Fibroblast of skin of right quadriceps (primary cell): ENCODE measurements at places on chromosomes 1 and 21.

DNA sequence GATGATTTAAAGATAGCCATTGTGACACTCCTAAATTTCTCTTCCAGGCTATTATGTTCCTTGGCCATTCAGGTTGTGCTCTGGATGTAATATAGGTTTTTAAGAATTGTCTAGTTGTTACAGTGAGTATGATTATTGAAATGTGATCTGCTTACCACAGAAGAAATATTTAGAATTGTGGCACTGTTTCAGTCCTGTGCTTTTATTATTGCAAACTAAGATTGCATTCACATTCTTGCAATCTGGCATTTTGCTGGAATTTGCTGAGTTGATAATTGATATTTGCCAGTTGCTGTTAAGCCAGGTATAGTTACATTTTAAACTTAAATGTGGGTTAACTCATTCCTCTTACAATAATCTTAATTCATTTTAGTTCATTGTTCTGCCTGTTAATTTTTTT lies 22.3 kb downstream of the EXO1 start:
- DNase-seq = no peak

GRCh38 chr1:81731989-81732388 lies 68.7 kb upstream of the ADGRL2 start:
- DNase-seq = no peak

- no peak for DNase-seq
These were observed 359.5 kb downstream of the LMO4 start for GRCh38 chr1:87688136-87688535.

DNA sequence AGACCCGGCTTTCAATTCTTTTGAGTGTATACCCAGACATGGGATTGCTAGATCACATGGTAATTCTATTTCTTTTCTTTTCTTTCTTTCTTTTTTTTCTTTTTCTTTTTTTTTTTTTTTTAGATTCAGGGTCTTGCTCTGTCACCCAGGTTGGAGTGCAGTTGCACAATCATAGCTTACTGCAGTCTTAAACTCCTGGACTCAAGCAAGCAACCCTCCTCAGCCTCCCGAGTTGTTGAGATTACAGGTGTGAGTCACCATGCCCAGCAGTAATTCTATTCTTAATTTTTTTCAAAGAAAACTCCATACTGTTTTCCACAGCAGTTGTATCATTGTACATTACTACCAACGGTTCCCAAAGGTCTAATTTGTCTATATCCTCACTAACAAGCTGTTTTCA lies 13.5 kb upstream of the RNF186 start:
- DNase-seq = no peak

DNA sequence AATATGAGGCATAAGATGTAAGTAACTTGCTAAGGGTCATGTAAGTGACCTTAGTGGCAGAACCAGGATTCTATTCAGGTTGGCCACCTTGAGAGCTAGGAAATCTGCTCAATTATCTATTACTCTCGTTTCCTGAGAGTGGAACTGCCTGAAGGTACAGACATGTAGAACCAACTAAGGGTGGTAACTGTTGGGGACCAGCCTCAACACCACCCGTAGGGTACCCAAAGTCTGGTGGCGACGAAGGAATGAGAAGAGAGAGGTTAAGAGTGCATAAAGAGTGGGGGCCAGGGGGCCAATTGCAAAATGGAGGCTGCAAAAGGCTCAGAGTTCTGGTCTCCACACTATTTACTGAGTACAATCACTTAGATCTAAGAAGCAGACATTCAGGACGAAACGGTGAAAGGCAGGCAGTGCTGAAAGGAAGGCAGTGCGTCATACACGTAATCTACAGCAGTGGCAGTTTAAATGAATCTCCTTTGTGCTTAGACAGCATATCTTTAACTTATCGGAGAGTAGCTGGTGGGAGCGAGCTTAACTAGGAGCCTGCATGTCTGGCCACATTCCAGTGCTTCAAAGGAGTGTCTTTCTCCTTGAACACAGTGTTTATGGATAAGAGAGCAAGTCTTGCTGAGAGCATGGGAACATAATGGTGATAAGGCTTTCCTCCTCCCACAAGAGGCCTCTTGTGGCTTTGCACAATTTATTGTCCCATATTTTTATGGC lies 25.0 kb downstream of the SRSF4 start:
- DNase-seq = peak; percentile 39

- peak; percentile 72 for DNase-seq
These were observed 96.6 kb downstream of the ZFYVE9 start for GRCh38 chr1:52238474-52238873.

DNA sequence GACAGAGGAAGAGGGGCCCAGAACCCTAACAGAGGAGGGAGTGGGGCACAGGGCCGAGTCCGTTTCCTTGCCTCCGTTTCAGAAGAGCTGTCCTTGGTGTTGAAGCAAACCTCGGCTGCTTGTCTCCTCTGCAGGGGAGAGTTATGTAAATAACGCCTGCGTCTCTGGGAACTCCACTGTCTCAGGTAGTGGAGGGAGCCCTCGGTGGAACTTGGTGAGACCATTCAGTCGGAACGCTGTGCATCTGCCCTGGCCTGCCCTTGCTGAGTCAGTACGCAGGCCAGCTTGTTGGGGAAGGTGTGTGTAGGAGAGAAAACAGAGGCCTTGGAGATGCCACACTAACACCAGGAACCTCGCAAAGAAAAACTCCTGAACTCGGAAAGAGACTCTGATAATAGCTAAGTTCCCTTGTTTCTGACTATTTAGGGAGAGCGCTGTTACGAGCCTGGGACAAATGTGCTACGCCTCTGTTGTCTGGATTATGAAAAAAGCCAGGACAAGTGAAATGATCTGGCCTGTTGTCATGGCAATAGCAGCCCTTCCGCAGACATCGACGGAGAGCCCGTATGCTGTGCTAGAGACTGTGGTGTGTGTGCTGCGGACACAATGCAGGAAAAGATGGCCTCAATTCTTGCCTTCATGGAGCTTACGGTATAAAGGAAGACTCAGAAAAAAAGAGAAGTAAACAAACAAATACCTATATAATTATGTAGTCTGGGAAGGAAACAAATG lies 94.6 kb upstream of the AKT3 start:
- peak; percentile 46 for DNase-seq

- DNase-seq = no peak
These were observed 16.7 kb downstream of the DISC1 start for GRCh38 chr1:231643071-231643934.

- DNase-seq = no peak
These were observed 5.5 kb upstream of the JUN start for GRCh38 chr1:58789322-58789856.

DNA sequence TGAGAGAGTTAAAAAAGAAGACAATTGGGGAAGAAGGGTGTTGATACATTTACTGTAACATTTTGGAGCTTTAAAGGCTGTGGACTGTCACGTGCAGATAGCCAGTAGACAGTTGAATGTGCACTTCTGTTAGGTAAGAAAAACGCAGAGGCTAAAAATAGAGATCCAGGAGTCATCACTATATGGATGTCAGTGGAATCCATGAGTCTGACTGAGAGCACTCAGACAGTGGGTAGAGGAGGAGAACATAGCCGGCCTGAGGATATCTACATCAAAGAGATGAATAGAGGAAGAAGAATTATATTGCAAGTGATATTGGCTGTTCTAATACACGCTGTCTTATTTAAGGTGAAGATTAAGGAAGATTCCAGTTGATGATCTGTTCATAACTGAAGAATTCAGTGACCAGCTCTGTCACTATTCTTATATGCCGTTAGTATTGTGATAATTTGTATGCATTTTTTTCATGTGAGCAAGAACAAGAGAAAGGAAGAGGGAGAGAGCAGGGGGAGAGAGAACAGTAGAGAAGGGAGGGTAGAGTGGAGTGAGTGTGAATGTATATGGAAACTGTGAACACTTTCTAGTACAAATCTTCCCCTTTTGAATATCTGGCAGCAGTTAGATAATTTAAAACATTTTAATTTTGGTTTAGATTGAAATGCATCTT lies 344.8 kb downstream of the CHRM3 start:
- DNase-seq = no peak

GRCh38 chr1:199447906-199448305 lies 579.6 kb upstream of the NR5A2 start:
- no peak for DNase-seq

DNA sequence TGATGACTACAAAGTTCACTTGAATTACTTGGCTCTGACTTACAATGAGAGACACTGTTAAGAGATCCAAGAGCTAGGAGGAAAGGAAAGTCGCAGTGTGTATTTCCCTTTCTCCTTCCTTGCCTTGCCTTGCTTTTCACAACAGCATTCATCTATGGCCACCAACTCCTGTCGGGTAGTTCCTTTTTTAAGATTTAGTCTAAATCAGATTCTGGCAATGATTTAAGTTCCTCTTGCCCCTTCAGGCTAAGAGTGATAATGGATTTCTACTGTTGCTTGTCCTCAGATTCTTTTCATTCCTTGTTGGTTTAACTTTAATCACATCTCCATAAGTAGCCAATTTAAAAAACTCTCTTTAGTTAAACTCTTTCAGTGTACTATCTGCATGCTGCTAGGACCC lies 91.9 kb downstream of the GTF2B start:
- no peak for DNase-seq

- DNase-seq = no peak
These were observed 458.5 kb downstream of the NEGR1 start for GRCh38 chr1:71823708-71824305.

- no peak for DNase-seq
These were observed 10.0 kb downstream of the ZNF672 start for GRCh38 chr1:248847956-248848561.

DNA sequence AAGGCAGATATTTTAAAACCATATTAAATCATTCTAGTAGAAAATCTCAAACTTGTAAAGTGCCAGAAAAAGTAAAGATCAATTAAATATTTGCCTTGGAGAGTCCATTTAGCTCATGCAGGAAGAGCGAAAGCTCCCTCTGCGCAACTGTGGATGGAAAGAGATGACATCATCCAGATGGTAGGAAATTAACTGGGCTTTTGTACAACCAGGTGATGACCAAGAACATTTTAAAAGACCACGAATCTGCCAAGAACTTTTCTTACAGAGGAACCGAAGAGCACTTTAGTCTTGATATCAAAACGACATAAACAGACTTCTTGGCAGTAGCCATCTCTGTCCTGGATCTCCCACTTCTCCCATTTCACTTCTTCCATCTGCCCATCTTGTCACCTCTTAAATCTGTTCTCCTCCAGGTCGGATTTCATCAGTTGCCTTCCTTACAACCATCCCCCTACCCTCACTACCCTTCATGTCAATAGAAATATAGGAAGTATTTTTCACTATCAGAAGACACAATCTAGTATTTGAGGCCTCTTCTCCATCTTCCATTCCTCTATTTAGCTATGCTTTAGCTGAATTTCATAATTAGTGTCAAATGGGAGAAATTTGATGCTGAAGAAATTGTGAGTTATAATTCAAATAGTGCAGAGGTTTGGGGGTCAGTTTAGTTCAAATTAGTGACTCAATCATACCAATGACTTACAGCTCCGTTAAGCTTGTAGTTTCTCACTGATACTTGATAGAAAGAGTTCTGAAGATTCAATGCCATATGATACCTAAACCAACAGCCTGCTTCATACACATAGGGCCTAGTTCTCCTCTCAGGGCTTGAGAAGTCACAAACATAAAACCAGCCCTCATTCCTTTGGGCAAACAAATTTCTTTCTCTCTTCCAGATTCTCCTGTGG lies 22.0 kb upstream of the DNASE2B start:
- peak; percentile 30 for DNase-seq

DNA sequence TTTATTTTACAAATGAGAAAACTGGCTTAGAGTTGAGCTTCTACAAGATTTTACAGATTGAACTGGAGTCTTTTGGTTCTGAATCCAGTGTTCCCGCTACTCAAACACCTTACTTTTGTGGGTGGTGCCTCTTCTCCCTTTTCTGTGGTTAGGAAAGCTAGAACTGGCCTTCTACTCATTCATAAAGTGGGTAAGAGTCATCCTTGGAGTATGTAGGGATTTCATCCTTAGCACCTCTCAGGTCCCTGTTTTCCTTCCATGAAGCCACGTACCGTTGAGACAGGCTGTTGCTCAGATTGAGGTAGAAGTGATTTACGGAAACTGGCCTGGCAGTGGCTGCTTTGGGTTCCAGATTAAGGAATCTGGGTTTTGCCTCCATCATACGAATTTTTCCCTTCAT lies 35.8 kb downstream of the WNT4 start:
- DNase-seq = peak; percentile 25

DNA sequence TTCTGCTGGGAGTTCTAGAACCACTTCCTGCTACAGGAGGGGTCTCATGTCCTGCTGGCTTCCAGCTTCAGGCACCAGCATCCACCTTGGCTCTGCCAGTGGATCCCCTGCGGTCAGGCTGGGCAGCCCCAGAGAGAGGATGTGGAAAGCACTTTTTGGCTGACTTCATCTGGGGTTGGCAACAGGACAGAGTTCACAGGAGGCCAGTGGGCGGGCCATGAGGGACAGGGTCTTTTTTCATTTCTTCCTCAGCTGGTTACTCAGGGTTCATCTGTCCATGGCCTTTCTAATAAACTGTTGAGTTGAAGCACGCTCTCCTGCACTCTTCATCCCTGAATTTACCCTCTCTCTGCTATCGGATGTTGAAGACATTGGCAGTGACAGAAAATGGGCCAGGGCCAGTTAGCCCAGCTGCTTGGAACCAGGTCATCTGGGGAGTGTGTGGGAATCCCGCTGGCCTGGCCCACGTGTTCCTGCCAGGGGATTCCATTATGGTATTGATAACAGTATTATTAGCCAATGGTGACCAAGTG lies 45.2 kb downstream of the RPS6KA1 start:
- DNase-seq = no peak

DNA sequence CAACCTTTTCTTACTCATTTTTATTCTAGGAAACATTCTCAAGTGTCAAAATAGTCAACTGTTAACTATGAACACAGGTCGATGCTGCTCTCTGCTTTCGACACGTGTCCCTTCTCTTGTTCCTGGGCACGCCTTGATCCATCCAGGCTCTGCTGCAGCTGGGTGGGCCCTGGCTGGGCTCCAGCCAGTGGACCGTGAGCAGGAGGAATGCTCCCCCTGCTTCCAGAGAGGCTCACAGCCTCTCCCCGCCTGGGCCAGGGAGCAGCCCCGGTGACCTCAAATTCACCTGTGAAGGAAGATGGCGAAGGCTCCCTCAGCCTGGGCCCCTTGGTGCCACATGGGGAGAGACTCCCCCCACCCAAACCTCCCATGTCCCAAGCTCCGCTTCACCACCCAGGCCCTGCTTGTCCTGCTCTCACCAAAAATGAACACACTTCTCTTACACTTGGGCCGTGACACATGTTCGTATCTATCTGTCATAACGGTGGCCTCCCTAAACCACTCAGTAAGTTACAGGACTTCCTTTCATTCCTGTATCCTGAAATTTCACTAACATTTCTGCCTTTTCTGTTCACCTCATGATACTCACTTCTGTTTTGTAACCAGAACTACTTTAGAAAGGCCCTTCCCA lies 24.6 kb upstream of the ADARB1 start:
- no peak for DNase-seq

DNA sequence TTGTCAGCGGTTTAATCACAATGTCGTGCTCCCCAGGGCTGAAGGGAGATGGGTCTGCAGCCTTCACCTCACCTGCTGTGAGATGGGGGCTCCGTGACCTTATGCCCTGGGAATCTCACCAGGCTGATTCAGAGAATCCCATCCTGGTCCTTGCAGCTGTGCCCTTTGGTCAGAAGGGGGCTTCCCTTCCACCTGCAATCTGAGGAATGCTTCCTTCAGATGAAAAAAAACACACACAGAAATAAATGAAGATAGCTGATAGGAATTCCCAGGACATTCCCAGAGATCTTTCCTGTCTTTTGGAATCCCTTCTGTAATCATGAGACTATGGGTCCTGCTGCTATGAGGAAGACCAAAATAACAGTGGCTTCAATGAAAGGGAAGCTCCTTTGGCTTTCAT lies 127.0 kb upstream of the VAMP3 start:
- no peak for DNase-seq

- no peak for DNase-seq
These were observed 54.0 kb upstream of the COL11A1 start for GRCh38 chr1:103162360-103162759.

- no peak for DNase-seq
These were observed 5.8 kb downstream of the ADORA3 start for GRCh38 chr1:111497592-111497991.
